Activated CD8-positive, alpha-beta T cell treated with anti-CD3 and anti-CD28 coated beads for 36 hours (primary cell): ENCODE measurements at places on chromosomes 4 and X. TPM values are rescaled to one million over a fixed set of nuclear protein-coding genes. Genes with fewer than 3 reads are reported as not detected.

DNA sequence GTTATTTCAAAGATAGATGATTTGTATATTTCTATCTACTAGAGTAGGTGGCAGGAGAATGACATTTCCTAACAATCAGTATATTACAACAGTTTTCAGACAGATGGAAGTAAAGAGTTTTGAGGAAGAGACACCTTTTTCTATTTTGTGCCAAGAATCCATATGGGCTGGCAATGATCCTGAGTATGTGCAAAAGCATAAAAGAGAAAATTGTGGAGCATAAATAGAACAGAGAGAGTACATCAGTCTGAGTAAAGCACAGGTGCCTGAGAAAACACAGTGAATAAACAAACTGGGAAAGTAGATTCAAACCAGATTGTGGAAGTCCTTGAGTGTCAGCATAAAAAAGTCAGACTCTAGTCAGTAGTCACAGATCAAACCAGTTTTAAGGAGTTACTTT lies 96.8 kb upstream of the WDR44 start:
- no peak for DNase-seq

EMD gene
- total RNA-seq, result 96.6 TPM

GRCh38 chr4:139528377-139529005 lies 27.5 kb downstream of the SETD7 start:
- DNase-seq, result peak; percentile 12

SYTL4 gene
- total RNA-seq, result not detected

DNA sequence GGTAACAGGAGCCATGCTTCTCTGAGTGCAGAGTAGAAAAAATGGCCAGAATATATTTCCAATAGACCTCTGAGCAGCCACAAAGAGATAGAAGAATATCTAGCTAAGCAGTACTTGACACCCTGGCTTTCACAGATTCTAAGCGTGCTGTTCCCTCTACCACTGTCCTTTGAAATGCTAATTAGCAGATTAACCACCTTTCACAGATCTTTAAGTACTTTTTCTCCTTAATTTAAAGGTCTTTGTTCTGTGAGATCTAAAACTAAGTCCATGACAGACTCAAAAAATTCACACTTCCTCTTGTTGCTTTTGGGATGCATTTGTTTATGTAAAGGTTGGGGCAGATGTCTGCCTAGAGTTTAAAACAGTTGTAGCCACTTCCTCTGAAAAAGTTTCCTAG lies 28.3 kb upstream of the MAGEC2 start:
- DNase-seq, result no peak

PWWP3B gene
- not detected for total RNA-seq

- no peak for DNase-seq
These were observed 58.2 kb downstream of the ARSJ start for GRCh38 chr4:113921089-113921794.

DNA sequence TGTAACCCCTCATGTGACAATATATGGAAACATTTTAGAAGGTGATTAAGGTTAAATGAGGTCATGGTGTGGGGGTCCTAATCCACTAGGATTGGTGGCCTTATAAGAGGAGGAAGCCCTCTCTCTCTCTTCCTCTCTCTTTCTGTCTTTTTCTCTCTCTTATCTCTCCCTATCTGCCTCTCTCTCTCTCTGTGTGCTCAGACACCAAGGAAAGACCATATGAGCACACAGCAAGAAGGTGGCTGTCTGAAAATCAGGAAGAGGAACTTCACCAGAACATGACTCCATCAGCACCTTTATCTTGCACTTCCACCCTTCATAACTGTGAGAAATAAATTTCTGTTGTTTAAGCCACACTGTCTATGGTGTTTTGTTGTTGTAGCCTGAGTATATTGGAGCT lies 1472.2 kb downstream of the PCDH7 start:
- no peak for DNase-seq
